ENCODE measurements at places on chromosomes 3 and 15.

GRCh38 chr3:117285737-117286136, 576.2 kb downstream of the TUSC7 start:
- DNase-seq: no peak

DNA sequence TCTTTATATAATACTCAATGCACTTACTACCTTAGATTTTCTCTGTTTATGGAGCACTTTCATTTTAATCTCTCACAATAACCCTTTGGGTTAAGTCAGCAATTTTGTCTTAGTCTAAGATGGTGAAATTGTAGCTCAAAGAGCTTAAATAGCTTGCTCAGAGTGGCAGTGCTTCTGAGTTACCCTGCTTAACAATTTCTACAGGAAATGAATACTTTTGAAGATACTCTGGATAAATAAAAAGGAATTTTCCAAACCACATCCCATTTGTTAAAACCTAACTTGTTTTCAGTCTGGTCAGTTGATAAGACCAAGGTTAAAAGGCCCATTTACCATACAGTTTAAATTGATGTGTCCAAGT, 37.2 kb downstream of the HMG20A start:
- DNase-seq: no peak

- peak; percentile 85 for DNase-seq
Observed at GRCh38 chr3:42179110-42179725, 86.8 kb downstream of the CCK start.

- DNase-seq: no peak
Observed at GRCh38 chr3:183818041-183818620, 7.2 kb downstream of the MAP6D1 start.

- no peak for DNase-seq
Observed at GRCh38 chr3:24683633-24684384, 189.2 kb upstream of the THRB start.

Measured in RWPE2 (cell line).